Endodermal cell (in vitro differentiated cells): ENCODE measurements at places on chromosomes 2 and 18.

DNA sequence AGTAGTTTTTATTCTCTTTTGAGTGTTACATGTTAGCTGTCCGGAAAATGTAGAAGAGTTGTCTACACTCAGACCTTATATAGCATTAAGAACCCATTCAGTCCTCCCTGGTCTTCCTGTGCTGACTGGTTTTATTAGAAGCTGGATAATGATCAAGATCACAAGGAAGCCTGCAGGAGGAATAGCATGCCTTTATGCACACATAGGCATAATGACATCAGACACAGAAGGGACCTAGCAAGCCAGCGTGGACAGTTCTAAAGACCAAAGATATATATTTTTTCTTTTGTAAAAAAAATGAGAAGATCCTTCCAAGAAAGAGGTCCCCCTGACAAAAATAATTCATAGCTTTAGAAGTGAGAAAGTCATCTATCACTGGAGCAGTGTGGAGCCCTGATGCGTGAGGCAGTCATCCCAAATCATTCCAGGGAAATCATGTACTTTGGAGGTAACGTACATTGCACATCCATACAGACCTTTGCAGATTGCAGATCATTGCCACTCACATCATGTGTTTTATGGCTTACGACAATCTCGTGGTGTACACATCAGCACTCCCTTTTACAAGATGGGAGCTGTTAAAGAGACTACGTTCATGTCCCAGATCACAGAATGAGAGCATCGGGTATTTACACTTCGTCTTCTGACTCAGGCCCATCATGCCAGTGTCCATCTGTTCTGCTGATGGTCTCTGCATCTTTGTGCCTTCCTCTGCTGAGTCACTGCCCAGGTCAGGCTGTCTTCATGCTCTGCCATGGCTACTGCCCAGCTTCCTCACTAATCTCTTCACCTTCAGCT is 334.0 kb downstream of the SOCS6 start:
- DNase-seq: no peak

- peak; percentile 80 for DNase-seq
Measured at GRCh38 chr2:73112026-73112912, 479 bp downstream of the RAB11FIP5 start.

DNA sequence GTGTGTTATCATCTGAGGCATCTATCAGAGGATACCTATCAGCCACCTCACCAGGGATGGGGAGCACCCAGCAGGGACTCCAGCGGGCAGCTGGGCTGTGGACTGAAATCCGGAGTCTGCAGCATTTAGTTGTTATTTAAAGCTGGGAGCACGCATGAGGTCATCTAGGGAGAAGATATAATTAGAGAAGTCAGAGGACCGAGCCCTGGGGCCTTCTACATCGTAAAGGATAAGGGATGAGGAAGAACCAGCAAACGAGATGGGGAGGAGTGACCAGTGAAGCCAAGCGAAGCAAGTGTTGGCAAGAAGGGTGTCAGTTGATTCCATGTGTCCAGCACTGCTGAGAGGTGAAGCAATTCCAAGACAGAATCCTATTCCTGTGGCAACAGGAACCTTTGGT is 70.3 kb downstream of the STEAP3 start:
- no peak for DNase-seq

DNA sequence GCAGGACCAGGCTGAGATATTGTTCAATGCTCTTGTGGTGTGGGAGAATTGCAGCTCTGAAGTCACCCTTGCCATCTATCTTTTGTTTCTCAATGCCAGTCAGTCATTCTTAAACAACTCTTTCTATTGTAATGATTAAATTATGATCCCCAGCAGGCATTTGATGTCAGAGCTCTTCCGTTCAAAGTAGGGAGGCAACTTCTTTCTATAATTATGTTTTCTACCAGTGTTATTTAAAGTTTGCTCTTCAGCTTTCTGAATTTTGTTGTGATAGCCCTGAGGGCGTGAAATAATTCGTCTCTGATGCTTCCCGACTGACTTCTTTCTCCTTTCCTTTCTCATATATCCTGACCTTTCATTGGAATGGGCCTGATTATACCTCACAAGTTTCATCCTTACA is 161.4 kb upstream of the KLHL14 start:
- no peak for DNase-seq

GRCh38 chr2:46999857-47000678 is 84.5 kb upstream of the MCFD2 start:
- no peak for DNase-seq

- DNase-seq: peak; percentile 77
Measured at GRCh38 chr2:45190481-45190942, 181.3 kb upstream of the SIX2 start.

DNA sequence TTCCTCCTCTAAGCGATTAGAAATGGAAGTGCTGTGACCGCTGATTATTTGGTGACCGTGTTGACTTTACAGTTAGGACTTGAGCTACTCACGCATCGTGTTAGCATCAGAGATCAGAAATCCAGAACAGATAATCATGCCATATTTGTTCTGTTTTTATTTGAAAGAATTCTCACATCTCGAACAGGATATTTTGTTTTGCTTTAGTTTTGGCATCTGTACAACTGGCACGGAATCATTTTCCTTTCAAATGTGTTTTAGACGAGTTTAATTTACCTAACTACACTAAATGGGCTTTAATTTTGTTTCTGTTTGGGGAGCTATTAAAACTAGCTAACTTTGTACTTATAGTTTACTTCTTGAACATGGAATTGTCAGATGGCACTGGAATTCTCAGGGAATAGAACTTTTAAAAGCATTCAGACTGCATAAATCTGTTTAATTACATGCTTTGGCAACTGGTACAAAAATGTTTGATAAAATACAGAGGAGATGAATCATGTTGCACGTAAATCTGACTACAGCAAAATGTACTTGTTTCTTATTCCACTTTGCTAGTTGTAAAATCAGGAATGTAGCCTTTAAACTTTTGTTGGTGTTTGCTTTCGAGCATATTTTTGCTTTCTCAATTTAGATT is 1.4 kb downstream of the ITPRID2 start:
- no peak for DNase-seq

DNA sequence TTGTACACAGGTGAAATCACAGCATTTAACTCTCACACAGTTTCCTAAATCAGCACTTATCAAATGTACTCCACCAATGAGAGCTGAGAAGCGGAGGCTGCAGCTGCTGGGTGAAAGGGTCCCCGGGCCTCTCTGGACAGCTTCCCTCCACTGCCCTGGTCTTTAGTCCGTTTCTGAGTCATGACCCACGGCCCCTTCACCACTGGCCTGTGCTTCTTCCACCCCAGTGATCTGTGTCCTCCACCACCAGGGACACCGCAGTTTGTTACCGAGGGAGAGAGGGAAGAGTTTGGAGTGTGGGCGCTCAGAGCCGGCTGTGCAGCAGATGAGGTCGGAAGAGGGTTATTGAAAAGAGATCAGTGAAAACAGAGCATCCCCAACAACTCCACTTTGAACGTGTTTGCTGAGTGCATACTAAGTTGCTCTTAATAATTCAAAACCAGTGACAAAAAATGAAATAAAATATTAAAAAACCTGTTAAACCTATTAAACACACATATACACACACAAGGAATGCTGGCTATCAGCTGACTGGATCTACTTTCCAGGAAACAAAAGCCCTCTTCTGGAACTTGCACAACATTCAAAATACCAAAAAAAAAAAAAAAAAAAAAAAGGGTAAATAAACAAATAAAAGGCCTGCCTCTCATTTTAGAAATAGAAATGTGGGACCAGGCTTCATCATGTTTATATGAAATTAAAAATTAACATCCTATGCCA is 54.1 kb downstream of the PXDN start:
- DNase-seq: peak; percentile 35

DNA sequence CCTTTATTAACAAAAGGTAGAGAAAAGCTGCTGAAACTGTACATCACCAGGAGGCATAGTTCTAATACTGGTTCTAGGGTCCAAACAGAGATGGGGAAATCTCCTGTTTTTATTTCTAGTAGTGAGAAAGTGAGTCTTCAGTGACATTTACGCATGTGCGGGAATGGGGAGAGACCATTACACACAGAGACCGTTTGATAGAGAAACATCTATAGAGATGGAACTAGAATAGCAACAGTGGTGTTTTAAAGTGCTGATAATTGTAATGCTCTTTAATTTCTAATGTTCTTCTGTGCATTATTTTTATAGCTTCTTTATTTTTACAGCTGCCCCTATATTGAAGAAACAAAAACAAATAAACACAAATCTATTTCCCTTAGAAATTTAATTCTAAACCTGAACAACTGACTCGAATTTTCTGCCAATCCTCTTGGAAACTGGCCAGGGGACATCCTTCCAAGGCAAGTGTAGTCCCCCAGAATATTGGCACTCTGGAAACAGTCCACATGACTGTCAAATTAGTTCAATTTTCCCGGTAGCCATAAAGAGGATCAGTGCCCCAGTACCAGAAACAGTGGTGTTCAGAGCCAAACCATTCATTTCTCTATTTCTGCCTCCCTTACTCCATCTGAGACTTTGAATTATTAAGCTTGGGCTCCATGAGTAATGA is 260.9 kb downstream of the ICOS start:
- DNase-seq: no peak

DNA sequence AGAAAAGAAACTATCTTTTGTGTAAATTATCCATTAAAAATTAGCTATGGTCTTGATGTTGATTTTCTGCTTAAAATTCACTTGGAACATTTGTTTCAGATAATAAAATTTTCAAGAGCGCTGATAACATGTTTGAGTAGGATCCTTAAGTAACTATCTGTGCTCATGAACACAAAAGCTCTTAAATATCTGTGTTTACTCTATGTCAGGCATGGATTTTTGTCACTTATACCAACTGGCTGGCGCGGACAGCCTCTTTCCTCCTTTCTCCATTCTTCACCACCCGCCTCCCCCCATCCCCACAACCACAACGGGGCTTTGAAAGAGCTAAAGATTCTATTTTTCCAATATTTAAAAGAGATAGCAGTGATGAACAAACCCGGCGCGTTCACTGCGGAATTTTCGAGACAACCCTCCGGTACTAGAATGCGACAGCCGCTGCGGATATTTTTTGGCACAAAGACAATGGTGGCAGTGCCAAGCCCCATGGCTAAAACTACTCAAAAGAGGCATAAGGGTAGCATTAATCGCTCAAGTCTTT is 181.5 kb downstream of the TCF4 start:
- no peak for DNase-seq

DNA sequence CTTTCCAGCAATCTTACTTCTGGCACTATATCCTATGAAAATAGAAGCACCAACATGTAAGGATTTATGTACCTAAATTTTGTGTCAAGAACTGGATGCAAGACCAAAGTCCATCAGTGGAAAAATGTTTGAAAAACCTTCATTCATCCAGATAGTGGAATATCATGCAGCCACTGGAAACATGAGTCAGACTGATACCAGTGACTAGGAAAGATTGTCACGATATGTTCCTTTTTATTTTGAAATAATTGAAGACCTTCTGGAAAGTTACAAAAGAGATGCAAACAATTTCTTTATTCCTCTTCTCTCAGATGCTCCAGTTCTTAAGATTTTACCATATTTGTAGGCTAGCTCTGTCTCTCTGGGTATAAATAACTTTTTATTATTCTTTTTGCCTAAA is 40.5 kb upstream of the IL1R2 start:
- no peak for DNase-seq

DNA sequence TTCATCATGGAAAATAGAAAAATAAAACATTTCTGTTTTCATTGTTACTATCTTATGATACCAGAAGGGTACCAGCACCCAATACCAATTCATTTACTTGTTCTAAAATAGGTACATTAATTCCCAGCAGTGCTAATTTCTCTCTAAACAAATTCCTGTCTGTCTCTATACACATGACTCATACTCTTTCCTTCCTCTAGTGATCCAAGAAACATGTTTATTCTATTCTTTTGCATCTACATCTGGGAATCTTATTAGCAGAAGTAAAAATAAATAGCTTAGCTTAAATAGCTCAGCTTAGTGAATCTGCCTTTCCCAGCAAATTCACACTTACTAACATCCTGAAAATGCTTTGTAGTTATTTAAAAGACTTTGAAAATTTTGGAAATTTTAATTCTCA is 84.5 kb upstream of the MAPRE2 start:
- no peak for DNase-seq

DNA sequence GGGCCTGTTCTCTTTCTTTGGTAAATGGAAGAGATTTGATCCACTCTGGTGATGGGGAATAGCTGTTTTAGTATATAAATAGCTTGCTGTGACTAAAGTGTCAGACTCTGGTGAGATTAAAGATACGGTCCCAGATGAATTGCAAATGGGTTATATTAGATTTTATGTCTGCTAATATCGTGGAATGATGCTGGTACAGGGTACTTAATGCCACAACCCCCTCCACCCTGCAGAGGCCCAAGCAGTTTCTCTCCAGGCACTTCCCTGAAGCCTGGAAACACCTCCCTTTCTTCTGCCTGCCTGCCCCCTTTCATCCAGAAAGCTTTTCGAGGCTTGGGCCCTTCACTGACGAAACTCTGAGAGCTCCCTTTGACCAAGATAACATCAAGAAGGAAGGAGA is 21.4 kb upstream of the RFX8 start:
- DNase-seq: no peak

DNA sequence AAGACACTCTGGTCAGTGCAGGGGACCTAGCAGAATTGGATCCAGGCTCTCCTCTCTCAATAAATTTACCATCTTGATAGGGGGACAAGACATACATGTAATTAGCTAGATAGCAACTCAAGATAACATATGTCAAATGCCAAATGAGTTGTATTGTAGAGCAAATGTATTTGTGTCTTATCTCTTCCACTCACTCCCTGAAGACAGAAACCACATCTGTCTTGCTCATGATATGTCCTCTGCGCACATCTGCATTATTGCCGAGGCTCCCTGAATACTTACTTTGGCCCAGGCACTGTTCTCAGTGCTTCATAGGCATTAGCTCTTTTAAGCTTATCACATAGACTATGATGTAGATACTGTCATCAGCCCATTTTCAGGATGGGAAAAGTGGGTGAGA is 122.9 kb upstream of the GATA6 start:
- no peak for DNase-seq

GRCh38 chr2:217254111-217254510 is 394.2 kb upstream of the TNP1 start:
- no peak for DNase-seq

DNA sequence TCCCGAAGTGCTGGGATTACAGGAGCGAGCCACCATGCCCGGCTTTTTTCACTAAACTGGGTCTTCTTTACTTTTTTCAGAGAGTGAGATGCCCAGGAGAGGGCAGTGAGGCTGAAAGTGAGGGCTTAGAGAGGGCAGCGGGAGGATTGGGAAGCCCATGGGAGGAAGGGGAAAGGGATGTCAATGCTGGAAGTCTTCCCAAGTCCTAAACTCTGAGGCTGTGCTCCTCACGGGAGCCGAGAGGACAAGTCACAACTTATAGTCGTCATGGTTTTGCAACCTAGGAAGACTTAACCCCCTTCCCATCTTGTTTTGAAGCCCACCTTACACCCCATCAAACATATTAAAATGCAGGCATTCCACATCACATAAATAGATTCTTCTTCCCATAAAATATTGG is 15.1 kb upstream of the MEP1B start:
- no peak for DNase-seq

GRCh38 chr2:206918263-206918662 is 21.1 kb upstream of the CPO start:
- peak; percentile 57 for DNase-seq
